Activated CD4-positive, alpha-beta memory T cell treated with anti-CD3 and anti-CD28 coated beads, Interleukin-2, amount 10 ng/mL, durations not matched to agents 7 days and 5 days (primary cell): ENCODE measurements at places on chromosomes 1 and 21. TPM values are rescaled to one million over a fixed set of nuclear protein-coding genes. Genes with fewer than 3 reads are reported as not detected.

DNA sequence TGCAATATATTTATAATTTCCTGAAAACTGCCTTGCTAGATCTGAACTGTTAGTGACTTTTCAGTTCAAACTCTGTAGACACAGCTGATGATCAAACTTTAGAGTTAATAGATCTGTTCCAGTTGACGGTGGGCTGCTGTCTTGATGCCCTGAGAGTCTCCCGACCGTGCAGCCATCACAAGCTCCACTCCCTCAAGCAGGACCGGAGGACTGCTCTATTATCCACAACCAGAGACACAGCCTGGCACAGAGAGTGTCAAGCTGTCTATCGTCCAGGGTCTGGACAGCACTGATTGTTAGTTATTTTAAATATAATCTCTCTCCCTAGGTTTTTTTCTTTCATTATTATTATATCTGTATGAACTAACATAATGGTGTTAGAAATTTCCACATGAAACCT lies 8.0 kb downstream of the CHODL start:
- no peak for DNase-seq

DNA sequence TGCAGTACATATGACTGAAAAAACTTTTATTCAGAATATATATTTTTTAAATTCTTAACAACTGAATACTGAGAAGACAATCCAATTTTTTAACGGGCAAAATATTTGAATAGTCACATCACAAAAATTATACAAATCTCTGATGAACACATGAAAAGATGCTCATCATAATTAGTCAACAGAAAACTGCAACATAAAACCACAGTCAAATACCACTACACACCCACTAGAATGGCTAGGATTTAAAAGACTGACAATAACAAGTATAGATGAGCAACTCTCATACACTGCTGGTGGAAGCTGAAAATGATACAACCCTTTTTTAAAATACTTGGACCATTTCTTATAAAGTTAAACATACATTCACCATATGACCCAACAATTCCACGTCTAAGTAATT lies 87.7 kb upstream of the TNFSF4 start:
- DNase-seq, result no peak

DNA sequence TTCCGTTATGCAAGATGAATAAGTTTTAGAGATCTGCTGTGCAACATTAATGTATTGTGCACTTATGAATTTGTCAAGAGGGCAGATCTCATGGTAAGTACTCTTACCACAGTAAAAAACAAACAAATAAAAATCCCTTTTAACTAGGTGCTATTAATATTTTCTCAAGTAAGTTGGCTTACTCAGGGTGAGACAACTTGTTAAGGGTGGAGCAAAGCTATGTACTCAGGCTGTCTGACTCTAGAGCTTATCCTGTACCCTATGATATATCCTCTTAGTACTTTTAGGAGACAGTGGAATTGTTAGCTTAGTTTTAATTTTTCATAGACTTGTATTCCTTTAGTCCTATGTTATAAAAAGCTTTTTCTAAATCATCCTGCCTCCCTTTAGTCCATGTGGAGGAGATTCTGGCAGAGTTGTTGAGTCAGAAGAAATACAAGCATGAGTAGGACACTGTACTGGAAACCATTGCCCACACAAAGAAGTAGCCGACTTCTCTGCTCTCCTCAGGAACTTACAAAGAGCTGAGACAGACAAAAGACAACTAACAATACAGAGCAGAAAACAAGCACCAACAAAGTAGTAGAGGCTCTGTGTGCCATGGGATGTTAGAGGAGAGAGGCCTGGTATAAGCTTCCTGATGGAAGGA lies 49.2 kb downstream of the S1PR1 start:
- DNase-seq, result no peak

DNA sequence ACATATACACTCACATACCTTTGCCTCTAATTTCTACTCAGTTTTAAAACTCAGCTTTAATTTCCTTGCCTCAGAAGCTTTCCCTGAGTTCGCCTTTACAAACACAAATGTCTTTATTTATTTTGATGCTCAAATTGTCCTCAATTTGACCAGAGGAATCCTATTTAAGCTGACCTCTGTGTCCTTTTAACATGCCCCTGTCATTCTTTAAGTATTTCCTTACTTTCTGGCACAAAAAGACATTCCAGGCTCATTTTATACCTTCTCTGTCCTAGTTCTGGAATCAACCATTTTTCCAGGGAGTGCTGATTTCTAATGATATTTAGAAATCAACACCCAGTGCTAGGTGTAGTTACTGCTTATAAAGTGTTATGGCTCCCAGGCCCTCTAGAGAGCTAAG lies 82.5 kb downstream of the OSBPL9 start:
- no peak for DNase-seq

DNA sequence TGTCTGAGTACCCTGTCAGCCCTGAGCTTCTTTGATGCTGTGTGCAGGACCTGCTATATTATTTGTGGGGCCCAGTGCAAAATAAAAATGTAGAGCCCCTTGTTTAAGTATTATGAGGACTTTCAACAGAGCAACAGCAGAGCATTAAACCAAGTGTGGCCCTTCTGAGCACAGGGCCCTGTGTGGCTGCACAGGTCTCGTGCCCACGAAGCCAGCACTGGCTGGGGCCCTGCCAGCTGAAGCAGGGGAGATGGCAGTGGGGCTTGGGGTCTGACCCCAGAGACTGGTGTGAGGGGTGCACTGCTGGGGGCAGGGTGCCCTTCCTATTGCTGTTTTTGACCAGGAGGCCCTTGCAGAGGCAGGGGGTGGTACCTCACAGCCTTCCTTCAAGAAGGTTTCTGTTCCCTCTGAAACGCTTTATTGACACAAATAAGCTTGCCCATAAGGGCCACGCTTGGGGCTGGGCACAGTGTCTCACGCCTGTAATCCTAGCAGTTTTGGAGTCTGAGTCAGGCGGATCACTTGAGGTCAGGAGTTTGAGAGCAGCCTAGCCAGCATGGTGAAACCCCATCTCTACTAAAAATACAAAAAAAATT lies 2.2 kb upstream of the SEMA4A start:
- DNase-seq, result no peak

DNA sequence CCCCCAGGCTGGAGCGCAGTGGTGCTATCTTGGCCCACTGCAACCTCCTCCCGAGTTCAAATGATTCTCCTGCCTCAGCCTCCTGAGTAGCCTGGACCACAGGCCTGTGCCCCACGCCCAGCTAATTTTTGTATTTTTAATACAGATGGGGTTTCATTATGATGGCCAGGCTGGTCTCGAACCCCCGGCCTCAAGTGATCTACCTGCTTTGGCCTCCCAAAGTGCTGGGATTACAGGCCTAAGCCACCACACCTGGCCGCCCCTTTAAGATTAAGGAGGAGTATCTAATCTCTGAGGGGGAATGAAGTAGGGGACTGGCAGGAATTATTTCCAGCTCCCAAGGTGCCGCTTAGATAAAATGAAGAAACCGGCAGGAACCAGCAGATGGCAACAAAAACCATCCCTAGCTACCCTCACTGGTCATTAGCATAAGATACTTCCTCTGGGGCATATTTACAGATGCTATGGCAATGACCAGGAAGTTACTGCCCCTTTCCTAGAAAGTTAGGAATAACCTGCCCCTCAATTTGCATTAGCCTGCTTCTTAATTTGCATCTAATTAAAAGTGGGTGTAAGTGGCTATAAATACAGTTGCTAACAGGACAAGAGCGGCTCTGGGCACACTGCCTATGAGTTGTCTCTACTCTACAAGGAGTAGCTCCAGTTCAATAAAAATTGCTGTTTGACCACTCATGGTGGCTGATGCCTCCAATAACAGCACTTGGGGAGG lies 7.1 kb upstream of the NSUN4 start:
- no peak for DNase-seq

Gene GBP2
- total RNA-seq, result 281 TPM

- no peak for DNase-seq
Measured at GRCh38 chr1:23393706-23394105, 24.1 kb upstream of the ZNF436 start.
